ENCODE measurements at places on chromosomes 12 and 14.

GRCh38 chr12:57139796-57140649 is 7.4 kb downstream of the LRP1-AS start:
- no peak for DNase-seq

DNA sequence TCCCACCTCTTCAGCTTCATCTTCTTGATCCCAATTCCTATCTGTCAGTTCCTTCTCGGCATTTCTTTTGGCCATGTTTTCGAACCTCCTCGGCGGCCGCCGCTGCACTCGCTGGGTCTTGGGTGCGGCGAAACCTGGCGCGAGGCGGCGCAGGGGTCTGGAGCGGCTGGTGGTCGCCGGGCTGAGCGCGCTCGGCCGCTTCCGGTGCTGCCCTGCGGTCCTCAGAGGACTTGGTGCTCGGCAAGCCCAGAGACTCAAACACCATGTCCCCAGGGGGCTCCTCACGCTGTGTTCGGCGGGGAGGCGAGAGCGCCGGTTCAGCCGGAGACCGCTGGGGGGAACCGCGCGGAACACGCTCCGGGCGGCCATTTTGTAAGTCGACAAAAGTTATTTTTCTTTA is 51.8 kb downstream of the PPP1R36 start:
- DNase-seq = no peak

DNA sequence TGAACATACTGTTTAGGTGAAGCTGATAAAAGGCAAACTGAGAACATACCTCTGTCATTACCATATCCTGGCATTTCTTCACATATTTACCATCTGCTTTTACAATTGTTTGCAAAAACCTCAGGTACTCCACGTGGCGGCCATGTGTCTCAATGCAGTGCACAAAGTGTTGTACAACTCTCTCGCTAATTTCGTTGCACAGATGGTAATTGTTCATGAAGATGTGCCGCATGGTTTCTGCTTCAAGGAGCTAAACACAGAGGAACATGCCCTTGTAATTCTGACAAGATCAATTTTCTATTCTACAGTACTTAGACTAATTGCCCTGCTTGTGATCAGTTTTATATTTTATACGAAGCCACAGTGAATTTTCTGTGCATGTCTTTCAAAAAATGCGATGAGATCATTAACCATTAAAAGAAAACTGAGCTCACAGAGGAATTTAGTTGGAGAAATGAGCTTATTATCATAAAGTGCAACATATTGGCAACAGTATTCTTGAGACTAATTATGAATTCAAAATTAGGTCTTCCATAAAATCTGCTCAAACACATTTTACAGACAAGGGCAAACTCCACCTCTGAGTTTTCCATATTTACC is 233.8 kb downstream of the ITPR2 start:
- no peak for DNase-seq

DNA sequence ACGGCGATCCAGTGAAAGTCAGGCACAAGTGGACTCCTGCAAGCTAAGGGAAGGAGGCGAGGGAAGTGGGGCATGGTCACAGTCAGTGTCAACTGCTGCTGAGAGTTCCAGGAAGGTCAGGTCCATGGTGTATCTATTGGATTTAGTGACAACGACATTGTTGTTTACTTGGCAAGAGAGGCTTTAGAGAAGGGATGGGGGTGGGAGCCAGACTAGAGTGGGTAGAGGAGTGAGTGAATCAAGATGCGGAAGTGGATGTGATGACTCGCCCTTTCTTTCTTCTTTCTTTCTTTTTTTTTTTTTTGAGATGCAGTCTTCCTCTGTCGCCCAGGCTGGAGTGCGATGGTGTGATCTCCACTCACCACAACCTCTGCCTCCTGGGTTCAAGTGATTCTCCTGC is 12.5 kb downstream of the P2RX7 start:
- no peak for DNase-seq

DNA sequence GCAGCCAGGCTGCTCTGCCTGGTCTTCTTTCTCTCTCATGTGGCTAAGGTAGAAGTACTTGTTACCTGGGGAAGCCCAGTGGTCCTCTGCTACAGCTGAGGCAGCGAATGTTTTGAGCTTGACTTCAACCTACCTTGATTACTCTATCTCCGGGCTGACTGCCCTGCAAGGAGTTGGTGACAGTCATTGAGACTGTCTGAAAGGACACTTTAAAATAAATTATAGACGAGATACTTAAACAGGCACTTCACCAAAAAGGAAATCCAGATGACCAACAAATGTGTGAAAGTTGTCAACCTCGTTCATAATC is 474 bp upstream of the CIT start:
- no peak for DNase-seq

DNA sequence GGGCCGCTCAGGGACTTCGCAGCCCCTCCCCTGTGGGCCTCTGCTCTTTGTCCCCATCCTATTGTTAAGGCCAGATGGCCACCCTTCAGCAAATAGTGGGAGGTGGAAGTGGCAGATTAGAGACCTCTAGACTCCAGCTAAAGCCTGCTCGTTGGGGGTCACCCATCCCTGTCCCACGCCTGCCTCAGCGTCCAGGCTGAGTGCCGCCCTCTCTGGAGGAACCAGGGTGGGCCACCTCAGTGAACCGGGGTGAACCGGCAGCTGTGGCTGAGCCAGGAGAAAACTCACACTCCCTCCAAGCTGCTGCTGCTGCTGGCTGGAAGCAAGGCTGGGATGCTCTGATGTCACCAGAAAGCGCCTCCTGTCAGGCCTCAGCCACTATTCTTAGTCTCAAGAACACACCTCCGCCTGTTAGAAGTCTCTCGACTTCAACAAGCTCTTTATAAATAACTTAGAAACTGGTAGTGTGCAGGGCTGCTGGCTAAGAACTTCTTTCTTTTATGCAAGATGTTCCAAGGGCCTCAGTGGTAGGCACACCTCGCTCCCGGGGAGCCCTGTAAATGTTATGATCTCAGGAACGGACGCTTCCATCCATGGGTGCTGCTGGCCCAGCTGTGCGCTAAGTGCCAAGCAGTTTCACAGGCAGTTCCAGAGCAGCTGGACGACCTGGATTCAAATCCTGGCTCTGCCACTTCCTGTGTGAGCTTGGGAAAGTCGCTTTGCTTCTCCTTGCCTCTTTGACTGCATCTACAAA is 19.8 kb upstream of the TESC start:
- DNase-seq = no peak

DNA sequence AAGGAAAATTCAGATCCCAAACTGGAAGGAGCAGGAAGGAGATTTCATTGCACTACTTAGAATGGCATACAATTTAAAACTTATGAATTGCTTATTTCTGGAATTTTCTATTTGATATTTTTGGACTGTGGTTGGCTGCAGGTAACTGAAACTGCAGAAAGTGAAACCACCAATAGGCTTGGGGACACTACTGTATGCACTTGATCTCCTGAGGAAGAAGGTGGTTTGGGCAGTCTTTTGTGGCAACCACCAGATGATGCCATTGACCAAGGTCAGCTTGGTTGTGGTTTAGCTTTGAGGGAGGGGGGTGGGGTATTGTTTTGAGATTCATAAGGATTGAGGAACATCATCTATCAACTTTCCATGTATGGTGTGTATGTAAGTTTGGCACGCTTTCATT is 209.5 kb upstream of the STXBP6 start:
- DNase-seq = no peak
